Tibial artery (tissue), 4 donors: ENCODE measurements at places on chromosomes 2 and 18.

DNA sequence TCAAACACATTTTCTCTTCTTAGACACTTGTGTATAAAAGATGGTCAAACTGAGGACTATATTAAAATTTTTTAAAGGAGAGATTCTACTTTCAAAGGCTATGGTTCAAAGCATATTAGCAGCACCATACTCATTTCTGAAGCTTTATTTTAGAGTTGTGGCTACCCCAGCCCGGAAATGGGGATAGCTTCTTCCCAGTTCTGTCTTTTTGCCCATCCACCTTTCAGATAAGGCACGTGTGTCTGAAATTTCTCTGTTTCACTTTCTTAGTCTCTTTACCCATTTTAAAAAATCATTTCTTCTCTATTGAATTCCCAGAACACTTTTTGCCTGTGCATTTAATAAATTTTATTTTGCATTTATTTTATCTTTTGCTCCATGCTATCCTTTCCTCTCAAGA, 431.5 kb downstream of the RNF144A start:
- DNase-seq, result no peak

DNA sequence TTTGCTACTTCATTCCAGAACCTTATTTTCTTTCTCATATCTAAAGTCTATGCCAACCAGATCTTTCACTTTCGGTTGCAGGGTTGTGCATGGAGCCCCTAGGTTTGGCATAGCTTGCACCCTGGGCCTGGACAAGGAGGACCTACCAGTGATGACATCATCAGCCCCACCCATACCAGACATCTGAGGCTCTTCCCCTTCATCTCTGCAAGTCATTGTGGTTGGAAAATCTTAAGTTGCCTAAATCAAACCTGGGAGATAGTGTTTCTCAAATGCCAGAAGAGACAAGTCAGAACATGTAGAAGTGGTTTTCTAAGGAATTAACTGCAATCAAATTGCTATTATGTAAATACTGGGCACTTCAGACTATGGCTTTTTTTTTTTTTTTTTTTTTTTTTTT, 363.3 kb downstream of the ZNF516 start:
- no peak for DNase-seq

GRCh38 chr2:130740671-130741070, 11.8 kb downstream of the GPR148 start:
- DNase-seq, result no peak

DNA sequence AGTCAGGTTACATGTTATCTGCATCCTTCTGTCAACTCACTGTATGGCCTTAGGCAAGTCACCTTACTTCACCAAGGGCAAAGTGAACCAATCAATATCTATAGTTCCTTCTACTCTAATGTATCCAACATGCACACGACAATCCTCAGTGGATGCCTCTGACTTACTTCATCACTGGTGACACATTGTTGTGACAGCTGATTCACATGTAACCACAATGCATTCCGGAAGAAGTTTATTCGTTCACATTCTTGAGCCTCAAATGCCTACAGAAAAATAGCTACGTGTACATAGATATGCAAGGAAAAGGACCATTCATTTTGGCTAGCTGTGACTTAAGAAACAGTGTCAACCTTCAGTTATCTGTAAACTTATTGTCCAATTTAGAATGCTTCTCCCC, 26.3 kb upstream of the EPG5 start:
- no peak for DNase-seq

DNA sequence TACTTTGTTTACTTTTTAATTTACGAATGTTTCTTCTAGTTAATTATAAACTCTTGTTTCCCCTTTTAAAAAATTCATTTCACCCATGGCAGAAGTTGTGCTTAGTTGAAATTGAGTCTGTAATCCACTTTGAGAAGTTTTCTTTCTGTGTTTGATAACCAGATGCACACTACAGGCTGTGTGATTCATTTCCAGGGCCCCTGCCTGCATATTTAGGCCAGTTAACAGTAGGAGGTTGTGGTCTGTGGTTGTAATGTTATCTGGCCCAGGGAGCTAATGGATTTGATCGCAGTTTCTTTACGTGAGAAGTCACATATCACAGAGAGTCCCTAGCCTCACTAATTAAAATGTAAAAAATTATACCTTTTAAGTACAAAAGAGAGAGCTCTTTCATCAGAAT, 3.3 kb downstream of the CDH7 start:
- DNase-seq, result no peak

- DNase-seq, result no peak
Measured at GRCh38 chr2:147572622-147573021, 272.2 kb upstream of the ACVR2A start.

DNA sequence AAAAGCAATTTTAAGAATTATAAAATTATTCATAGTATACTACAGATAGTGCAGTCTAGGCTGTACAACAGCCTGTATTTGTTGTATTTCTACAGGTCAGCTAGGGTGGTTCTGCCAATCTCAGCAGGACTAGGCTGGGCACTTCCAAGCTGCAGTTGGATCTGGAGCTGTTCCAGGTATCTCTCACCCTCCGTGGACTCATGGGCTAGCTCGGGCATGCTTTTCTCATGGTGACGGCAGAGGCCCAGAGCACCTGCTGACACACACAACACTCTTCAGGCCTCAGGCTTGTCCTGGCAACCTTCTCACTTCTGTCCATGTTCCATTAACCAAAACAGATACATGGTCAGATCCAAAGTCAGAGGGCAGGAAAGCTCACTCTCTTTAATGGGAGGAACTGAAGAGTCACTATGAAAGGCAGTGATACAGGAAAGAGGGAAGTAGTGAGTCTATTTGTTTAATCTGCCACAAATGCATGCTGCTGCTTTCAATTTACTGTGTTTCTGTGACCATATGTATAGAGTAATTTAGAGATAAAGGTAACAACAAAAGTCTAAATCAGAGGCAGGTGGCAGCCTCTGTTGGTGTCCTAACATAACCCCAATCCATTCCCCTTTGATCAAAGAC, 462.4 kb upstream of the ACVR2A start:
- no peak for DNase-seq

DNA sequence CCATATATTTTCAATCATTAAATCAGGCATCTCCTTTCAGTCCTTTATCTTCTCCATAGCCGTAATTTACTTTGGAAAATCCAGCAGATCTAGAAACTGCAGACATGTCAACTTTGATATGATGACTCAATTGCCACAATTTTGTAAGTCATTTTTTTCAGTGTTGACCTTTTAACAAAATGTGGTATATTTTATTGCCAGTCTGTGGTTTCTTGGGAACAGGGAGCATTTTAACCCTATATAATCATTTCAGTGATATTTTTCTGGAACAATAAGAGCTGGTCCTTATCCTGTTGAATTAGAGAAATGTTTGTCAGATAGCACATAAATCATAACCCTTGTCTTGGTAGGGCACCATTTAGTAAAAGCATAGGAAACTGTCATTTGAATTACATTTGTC, 90.9 kb upstream of the UBXN4 start:
- DNase-seq, result no peak

DNA sequence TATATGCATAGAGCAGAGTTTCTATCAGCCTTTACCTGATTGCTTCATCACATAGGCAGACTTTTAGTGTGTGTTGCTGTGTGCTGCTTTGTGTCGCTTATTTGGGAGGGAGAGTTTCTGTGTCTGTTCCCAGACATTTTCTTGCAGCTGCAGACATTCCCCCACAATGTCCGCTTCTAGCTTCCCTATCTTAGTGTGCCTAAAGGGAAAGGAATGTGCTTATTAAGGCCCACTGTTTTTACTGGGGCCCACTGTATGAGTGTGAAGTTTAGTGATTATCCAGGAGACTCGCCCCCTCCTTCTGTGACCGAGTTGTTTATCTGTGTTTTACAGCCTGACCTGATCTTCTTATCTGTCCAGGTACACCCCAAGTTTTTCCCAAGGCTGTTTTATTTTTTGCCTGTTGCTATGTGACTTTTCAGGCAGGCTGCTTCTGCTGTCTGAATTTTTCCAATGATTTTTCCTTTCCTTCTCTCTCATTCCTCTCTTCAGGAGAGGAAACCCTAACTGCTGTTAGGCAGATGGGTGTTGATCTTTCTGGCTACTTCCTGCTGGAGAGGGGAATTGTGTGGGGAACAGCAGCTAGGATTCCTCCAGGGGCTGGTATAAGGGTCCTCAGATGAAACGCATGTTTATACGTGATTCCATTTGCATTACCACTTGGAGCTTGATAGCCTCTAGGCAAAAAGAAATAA, 47.6 kb downstream of the STK17B start:
- DNase-seq, result no peak

DNA sequence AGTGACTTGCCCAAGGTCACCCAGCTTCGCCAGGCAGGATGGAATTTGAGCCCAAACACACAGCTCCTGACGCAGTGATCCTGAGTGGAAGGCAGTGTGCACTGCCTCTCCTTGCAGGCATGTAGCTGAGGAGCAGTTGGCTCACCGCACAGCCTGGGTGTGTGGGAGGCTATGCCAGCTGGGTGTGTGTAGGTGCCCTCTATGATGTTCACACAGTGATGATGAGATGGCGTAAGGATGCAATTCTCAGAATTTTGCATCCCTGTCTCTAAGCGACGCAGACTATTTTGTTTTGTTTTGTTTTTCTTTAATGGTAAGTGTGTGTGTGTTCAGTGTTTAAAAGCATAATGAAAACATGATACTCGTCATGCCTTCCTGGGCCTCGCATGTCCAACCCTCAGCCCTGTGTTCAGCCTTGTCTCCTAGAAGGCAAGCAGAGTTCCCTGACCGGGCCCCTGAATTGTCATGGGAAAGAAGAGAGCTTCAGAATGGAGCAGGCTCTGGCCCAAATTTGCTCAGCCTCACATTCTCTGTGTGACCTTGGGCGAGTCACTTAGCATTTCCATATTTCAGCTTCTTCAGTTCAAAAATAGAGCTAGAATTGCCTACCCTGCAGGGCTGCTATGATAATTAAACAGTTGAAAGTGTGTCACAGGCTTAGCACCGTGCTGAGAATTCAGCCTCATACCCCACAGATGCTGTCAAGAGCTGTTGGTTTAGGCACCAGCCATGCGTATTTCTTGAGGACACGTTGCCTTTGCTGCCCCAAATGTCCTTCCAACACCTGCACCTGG, 603.6 kb upstream of the RAB6C start:
- DNase-seq, result no peak
